ENCODE measurements at places on chromosomes 1 and 21.

- DNase-seq: no peak
Measured at GRCh38 chr1:8723010-8723409, 94.4 kb downstream of the RERE start.

GRCh38 chr21:45347048-45347711 lies 57.8 kb upstream of the COL18A1 start:
- DNase-seq: no peak

GRCh38 chr1:95340061-95340460 lies 106.1 kb downstream of the RWDD3 start:
- no peak for DNase-seq

GRCh38 chr1:221527302-221527701 lies 214.6 kb downstream of the DUSP10 start:
- DNase-seq: no peak

DNA sequence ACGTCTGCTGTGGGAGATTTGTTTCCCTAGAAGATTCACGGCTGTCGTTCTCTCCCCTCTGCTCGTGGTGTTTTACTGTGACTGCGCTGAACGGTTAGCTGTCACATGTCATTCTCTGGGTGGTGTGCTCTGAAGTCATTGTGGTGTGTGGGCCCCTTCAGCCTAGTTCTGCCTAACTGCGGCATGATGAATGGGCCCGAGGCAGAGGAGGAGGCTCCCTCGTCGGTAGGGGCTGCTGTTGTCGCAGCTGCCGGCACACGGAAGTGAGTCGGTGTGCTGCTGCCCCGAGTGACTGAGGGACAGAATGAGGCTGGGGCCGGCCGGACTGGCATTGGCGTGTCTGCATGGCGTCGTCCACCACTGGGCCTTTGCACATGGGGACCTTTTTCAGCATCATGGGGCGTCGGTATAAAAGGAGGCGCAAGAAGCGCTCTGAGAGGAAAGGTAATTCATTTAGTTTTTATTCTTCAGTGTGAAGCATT lies 77.9 kb downstream of the ADARB1 start:
- peak; percentile 53 for DNase-seq

GRCh38 chr1:30654188-30654587 lies 69.2 kb downstream of the MATN1 start:
- DNase-seq: no peak

DNA sequence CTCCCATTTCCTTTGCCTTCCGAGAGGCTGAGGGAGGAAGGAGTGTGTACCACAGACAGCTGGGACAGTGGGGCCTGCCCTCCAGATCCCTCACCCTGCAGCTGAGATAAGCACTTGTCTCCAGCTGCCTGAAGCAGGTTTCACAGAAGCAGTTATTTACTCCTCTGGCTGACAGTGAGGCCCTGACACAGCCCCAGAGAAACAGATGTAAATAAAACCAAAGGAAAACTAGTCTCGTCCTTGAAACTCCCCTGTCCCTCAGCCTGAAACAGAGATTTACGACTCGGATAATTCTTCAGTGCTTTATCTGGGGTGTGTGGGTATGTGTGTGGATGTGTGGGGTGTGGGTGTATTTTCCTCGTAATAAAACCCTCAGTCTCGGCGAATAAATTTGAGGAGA lies 181.1 kb downstream of the IGSF21 start:
- no peak for DNase-seq

- DNase-seq: no peak
Measured at GRCh38 chr1:209829716-209830115, 1.9 kb downstream of the UTP25 start.

GRCh38 chr1:9193233-9193625 lies 41.3 kb upstream of the H6PD start:
- no peak for DNase-seq
